ENCODE measurements at places on chromosomes 7 and 10. TPM values are rescaled to one million over a fixed set of nuclear protein-coding genes. Genes with fewer than 3 reads are reported as not detected.

The FOXI2 gene
- total RNA-seq: not detected

The PTPRN2 gene
- total RNA-seq: 0.28 TPM

The CAMK1D gene
- total RNA-seq: 7.1 TPM

The CTAGE15 gene
- total RNA-seq: 1.6 TPM

The ZNF425 gene
- 2.8 TPM for total RNA-seq

The DEPP1 gene
- 2.6 TPM for total RNA-seq

The VWA2 gene
- total RNA-seq: 2.8 TPM

The ZNF655 gene
- 51.1 TPM for total RNA-seq

The NKX1-2 gene
- total RNA-seq: 3.3 TPM

Measured in airway epithelial cell (primary cell).